ENCODE measurements at places on chromosomes 2 and 18.

- no peak for DNase-seq
These were observed 193.2 kb downstream of the LTBP1 start for GRCh38 chr2:33139949-33140348.

- DNase-seq: peak; percentile 50
These were observed 10.2 kb upstream of the IMP4 start for GRCh38 chr2:130332271-130333073.

DNA sequence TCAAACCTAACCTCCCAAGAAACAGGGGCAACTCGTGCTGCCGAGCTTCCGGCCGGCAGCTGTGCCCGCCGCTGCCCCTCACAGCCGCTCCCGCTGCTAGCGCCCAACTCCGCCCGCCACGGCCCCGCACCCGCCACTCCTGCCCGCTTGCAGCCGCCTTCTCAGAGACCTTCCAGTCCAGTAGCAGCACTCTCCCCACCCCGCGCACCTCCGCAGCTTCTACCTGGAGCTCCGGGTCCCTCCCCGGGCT lies 722 bp upstream of the C2orf15 start:
- no peak for DNase-seq

- DNase-seq: no peak
These were observed 3.7 kb upstream of the TUBA4B start for GRCh38 chr2:219249203-219249980.

GRCh38 chr18:49646873-49647272 lies 85.0 kb downstream of the LIPG start:
- no peak for DNase-seq

DNA sequence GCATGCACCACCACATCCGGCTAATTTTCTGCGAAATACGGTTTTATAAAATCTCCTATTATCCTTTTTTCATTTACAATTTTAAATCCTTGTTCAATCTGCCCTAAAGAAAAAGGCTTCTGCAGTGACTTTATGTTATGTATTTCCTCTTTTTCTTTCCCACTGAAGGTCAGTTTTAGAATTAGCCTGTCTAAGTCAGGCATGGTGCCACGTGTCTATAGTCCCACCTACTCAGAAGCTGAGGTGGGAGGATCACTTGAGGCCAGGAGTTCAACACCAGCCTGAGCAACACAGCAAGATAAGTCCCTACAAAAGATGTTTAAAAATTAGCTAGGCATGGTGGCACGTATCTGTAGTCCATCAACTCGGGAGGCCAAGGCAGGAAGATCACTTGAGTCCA lies 39.8 kb upstream of the TNFRSF11A start:
- DNase-seq: no peak

- DNase-seq: no peak
These were observed 3.7 kb downstream of the ITGAV start for GRCh38 chr2:186593523-186593922.

GRCh38 chr2:117980783-117981676 lies 32.8 kb downstream of the CCDC93 start:
- no peak for DNase-seq

- no peak for DNase-seq
These were observed 592.0 kb upstream of the LRRTM1 start for GRCh38 chr2:80896576-80896975.

DNA sequence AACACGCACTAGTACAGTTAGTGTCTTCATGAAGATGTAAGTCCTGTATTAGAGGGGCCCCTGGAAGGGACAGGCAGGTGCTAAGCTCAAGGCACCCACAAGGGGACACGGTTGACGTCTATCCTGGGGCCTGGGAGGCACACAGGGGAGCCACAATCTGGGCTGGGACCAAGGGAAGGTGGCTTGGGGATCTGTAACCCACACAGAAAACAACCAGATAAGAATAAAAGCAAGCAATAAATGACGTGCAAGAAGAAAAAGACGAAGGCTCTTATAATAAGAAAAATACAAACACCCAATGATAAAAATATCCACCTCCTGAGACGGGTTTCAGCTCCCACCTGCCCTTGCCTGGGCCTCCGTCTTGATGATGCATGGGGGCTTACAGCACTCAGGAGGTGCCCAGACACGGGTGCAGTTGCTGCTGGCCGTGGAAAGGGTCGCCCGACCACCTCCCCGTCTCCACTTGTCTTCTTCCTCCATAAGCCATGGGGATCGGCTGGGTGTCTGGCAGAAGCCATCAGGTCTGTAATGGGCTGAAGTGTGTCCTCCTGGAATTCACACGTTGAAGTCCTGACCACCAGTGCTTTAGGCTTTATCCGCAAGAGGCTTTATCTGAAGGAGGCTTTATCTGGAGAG lies 73.9 kb downstream of the TWIST2 start:
- no peak for DNase-seq

DNA sequence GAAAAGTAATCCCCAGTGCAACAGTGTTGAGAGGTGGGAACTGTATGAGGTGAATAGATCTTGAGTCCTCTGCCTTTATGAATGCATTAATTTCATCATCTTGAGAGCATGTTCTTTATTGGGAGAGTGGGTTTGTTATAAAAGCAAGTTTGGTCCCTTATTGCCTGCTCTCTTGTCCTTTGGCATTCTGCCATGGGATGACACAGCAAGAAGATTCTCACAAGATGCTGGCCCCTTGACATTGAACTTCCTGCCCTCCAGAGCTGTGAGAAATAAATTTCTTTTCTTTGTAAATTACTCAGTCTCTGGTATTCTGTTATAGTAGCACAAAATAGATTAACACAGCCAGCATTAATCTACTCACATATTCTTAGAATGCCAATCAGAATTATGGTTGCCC lies 108.6 kb downstream of the EHBP1 start:
- DNase-seq: no peak

GRCh38 chr2:65314801-65315441 lies 87.3 kb downstream of the ACTR2 start:
- DNase-seq: no peak

Measured in activated CD4-positive, alpha-beta T cell treated with anti-CD3 and anti-CD28 coated beads for 1 hour (primary cell).